Right ventricle myocardium inferior (tissue), 1 donor: ENCODE measurements at places on chromosomes 6 and 20.
A peak's percentile ranks its signal among the peaks of the same experiment; 100 is the strongest.

DNA sequence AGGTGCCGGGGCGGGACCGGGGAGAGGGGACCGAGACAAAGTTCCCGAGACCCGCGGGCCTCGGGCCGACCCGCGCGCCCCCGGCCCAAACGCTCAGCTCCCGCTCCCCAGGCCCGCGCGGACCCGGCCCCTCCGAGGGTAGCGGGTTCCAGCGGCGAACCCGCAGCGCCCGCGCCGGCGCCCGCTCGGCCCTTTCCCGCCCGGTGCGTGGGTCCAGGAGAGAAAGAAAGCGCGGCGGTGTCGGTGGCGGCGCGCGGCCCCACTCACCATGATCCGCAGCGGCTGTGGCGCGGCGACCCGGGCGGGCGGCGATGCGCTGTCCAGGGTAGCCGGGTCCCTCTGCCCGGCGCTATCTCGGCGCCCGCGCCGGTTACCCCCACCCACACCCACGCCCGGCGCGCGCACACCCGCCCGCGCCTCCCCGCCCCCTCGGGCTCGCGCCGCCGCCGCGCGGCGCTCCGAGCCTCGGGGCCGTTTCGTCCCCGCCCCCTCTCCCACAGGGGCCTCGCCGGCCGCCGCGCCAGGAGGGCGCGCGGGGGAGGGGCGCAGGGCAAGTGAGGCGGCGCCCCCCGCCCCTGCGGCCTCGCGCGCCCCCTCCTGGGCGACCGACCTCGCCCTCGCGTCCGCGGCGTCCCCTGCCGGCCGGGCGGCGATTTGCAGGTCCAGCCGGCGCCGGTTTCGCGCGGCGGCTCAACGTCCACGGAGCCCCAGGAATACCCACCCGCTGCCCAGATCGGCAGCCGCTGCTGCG is at the start of gene ELOVL2:
Gene ELOVL2, minus strand, starts transcription at position 345 of the 751 bp plus-strand sequence. Its CDS starts 75 bp downstream, at position 270.
- DNase-seq: peak; percentile 68

GRCh38 chr6:30600451-30600961 is 16.5 kb downstream of the PPP1R10 start:
- no peak for DNase-seq

DNA sequence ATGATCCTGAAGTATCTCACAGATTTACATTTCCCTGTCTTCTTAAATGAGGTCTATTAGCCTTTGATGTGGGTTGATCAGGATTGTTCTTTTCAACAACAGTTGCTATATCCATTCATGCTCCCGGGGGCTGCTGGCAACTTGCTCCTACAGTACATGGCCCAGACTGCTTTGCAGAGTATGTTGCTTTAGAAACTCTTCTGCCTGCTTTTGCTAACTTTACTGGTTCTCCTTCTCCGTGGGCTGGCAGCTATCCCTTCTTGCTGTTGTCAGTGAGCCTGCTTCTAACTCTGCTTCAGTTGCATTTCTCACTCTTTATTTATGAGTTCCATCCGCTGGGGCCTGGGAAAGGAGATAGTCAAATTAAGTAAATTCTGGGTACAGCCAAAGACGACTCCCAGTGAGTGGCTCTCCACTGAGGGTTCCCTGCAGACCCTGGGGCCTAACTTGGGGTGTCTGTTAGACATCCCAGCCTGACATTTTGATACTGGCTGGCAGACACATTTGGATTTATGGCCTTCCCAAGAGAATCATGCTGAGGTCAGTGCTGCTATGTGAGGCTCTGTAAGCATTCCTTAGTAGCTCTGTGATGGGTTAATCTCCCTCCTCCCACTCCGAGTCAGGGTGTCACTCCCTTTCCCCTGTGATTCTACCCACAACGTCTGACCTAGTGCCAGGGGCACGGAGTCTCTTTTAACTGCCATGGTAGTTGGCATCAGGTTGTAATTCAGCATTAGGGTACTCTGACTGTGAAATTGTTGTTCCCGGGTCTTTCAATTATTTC is 73.6 kb downstream of the SLX4IP start:
- DNase-seq: no peak

GRCh38 chr6:110688661-110689268 is 126.5 kb downstream of the CDK19 start:
- no peak for DNase-seq

GRCh38 chr6:2834262-2834661 is 7.4 kb downstream of the SERPINB1 start:
- DNase-seq: no peak

DNA sequence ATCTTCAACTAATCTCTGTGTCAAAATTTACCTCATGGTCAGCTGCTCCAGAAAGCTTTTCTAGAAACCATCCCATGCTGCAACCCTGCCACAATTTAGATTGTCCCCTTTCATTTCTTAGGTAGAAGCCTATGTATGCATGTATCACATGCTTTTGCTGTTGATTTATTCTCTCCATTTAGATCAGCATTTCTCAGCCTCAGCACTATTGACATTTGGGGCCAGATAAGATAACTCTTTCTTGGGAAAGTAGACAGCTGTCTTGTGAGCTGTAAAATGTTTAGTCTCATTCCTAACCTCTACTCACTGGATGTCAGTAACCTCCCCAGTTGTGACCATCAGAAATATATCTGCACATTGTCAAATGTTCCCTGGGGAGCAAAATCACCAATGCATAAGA is 99.0 kb downstream of the PLCB1 start:
- no peak for DNase-seq

DNA sequence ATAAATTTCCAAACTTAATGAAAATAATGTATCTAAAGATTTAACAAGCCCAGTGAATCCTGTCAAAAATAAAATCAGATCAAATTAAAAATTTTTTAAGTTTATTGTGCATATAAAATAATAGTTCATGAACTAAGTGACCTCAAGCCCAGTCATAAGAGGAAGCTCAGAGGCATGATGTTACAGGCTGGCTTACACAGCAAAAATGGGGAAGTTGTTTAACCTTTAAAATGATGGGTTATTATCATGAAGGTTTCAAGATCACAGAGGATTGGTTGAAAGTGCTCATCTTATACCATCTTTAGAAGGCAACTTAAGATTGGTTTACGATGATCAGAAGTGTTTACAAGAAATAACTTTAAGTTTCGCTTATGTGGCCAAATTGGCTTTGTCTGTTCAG is 102.5 kb downstream of the PAK5 start:
- no peak for DNase-seq

GRCh38 chr6:31332637-31333602 is 24.1 kb downstream of the HLA-B start:
- DNase-seq: no peak

- DNase-seq: no peak
Measured at GRCh38 chr20:59632541-59633113, 28.3 kb downstream of the PHACTR3 start.

- no peak for DNase-seq
Measured at GRCh38 chr20:40787941-40788340, 98.9 kb upstream of the MAFB start.

- DNase-seq: no peak
Measured at GRCh38 chr6:73200735-73201134, 24.6 kb downstream of the KHDC1L start.
